ENCODE measurements at places on chromosomes 1 and 21.
A peak's percentile ranks its signal among the peaks of the same experiment; 100 is the strongest.

GRCh38 chr1:37233606-37234005, 199.3 kb upstream of the GRIK3 start:
- DNase-seq: no peak

- DNase-seq: no peak
Observed at GRCh38 chr21:35170244-35170643, 121.1 kb upstream of the RUNX1 start.

- DNase-seq: no peak
Observed at GRCh38 chr1:152444045-152444444, 30.0 kb upstream of the CRNN start.

- DNase-seq: no peak
Observed at GRCh38 chr1:66292305-66292704, 241.6 kb upstream of the SGIP1 start.

DNA sequence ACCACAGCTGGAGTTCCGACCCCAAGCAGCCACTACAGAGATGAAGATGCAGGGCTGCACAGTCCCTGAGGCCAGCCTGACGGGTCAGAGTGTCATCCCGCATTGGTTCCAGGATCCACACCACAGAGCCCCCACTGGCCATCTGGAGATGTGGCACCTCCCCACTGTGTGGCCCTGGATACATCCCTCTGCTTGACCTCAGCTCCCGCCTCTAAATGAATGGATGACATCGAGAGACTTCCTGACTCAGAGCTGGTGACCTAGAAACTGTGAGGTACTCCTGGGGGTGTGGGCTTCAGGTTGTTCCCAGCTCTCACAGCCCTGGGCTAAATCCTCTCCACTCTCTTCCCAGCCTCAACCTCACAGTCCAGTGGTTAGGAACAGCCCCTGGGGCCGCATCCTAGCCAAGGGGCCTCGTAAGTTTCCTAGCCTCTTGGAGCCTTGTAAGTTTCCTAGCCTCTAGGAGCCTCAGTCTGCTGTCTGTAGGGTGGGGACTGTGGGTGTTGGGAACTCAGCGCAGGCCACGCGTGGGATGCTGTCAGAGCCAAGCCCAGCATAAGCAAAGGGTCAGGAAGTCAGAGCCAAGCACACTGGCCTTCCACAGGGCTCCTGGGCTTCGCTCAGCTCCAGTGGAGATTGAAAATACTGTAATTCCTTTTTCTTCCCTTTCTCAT, 87.5 kb upstream of the RUNX3 start:
- DNase-seq: no peak

GRCh38 chr1:224425279-224425884, 9.2 kb downstream of the WDR26 start:
- DNase-seq: no peak

GRCh38 chr21:46099476-46099875, 1.6 kb downstream of the COL6A2 start:
- DNase-seq: no peak

DNA sequence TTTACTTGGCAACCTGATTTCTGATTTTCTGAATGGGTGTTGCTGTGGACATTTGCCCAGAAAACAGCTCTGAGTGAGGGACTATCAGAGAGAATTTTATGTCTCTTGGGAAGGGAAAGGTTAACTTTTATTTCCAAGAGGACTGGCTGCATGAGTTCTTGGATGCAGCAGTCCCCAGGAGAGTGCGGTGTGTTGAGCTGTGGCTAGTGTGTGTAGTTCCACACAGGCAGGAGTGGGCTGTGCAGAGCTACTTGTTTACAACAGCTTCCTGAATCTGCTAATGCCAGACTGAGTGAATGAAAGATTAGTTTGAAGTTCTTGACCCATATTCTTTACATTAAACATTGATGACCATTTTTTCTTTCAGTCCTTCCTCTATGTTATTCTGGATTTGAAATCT, 41.0 kb upstream of the APOBEC4 start:
- DNase-seq: no peak

- no peak for DNase-seq
Observed at GRCh38 chr1:17188889-17189631, 15.9 kb upstream of the PADI1 start.

- no peak for DNase-seq
Observed at GRCh38 chr1:167554028-167554779, 642 bp upstream of the CREG1 start.

DNA sequence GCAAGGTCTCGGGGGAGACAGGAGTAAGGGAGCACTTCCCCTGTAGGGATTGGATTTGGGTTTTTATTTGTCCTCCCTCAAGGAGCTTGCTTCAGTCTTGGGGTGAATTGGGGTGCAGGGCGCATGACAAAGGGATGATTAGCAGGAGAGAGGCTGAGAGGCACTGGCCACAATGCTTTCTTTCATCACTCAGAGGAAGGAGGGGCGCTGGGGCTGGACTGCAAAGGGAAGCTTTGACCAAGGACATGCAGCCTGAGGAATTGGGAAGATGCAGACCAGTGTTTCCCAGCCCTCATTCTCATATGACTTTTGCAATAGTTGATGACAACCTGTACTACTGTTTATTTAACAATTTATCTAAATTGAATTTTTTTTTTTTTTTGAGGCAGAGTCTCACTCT, 34.1 kb upstream of the PDPN start:
- DNase-seq: no peak

DNA sequence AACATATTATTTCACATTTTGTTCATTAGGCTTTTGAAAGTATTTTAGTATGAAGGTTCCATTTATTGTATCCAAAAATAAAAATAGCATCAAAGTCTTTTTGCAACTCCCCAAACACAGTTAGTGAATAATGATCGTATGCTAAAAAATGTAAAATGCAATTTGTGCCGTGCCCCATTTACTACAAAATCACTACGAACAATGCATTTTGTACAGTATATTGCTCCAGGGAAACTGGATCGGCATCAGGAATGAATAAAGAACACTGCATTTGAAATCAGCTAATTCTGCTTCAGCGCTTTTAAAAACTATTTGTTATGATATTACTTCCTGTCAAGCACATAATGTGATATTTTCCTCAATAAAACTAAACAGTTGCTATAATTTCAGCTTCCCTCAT, 547.8 kb downstream of the DPYD start:
- DNase-seq: no peak

DNA sequence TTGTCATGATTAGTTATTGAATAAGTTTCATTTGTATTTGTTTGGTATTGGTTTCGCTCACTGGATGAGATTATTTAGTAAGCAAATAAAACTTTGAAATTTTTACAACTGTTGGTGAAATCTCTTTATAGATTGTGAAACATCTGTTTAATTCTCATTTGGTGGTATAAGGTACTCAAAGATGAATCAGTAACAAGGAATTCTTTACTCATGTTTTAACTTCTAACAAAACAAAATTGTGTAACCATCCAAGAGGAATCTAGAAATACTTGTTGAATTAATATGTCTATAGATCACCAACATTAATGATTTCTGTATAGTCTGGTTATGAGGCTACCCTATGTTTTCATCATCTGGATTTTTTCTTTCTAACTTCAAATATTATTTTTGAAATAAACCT, 62.8 kb upstream of the USP25 start:
- DNase-seq: no peak

- no peak for DNase-seq
Observed at GRCh38 chr1:22283596-22283995, 140.7 kb upstream of the WNT4 start.

GRCh38 chr21:25735646-25736597, 1.1 kb downstream of the GABPA start:
- DNase-seq: peak; percentile 70

DNA sequence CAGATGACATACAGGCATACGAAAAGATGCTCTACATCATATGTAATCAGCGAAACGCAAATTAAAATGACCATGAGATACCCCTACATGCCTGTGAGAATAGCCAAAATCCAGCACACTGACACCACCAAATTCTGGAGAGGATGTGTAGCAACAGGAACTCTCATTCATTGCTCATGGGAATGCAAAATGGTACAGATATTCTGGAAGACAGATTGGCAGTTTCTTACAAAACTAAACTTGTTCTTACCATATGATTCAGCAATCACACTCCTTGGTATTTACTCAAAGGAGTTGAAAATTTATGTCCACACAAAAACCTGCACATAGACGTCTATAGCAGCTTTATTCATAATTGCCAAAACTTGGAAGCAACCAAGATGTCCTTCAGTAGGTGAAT, 52.6 kb downstream of the TM2D1 start:
- DNase-seq: no peak

- DNase-seq: peak; percentile 14
Observed at GRCh38 chr1:45493116-45493697, 2.2 kb upstream of the TESK2 start.

- no peak for DNase-seq
Observed at GRCh38 chr1:6208723-6209660, 3.1 kb downstream of the RNF207 start.

GRCh38 chr1:218090459-218090858, 194.6 kb upstream of the RRP15 start:
- DNase-seq: no peak

DNA sequence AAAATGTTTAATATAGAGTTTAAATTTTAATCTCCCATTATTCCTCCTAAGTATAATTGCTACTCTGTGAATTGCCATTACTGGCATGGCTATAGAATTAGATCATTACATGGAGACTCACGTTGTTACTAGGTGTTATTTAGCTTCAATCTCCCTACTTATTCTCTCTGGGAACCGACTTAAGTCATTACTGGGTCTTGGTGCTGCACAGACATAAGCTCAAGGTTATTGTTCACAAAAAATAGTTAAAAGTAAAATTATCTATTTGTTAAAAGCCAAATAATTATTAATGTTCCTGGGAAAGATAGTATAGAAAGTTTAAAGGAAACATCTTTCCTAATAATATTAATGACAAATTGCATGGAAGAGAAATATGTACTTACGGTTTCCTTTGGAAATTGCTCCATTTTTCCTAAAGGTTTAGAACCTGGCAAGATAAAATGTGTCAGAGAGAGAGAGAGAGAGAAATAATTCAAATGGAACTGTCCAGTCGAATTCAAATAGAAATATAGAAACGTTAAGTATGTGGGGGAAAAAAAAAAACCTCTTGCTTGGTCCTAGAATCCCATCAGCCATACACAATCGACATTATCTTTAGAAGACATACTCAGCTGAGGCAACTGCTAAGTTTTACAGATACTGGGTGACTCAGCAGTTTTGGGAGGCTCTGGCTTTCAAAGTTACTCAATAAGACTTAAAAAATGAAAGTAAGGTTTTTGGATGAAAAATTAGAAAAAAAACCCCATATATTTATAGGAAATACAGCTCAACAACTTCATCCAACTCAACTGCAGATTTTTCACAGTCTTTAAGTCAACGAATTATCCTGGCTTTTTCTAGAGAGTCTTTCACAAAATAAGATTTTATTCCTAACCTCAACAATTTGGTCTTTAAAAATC, at the start of gene SPTA1:
TSS of gene SPTA1 (minus strand) at position 605 of the 899 bp plus-strand sequence. CDS start at position 407, 198 bp downstream.
- DNase-seq: no peak

DNA sequence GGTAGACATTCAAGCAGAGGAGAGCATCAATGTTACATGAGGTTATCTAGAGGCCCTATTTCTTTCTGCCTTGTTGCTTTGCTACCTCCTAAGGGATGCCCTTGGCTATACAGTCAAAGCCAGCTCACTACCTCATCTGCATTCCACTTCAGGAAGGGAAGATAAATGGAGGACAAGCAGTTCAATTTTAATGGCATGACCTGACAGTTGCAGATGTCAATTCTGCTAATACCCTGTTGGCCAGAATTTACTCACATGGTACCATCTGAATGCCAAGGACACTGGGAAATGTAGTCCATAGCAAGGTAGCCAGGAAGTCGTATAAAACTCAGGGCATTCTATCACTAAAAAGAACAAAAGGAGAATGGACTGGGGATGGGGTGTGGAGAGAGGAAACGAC, 31.5 kb downstream of the PALMD start:
- DNase-seq: no peak

DNA sequence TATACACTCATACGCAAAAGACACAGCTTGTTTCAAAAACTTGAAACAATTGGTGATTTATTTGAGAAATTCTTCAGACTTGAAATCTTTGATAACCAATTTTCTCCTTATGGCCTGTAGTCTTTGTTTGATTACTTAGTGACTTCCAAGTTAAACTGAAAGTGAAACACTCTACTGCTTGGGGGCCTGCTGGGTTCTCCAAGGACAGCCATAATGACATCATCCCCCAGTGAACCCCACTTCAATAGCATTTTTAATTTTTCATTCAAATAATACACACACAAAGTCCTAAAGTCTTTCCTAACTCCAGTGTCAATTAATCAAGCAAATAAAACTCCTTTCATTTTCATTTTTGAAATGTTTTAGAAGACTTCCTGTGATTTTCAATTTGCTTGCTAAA, 59.2 kb downstream of the KRTAP19-8 start:
- DNase-seq: no peak

DNA sequence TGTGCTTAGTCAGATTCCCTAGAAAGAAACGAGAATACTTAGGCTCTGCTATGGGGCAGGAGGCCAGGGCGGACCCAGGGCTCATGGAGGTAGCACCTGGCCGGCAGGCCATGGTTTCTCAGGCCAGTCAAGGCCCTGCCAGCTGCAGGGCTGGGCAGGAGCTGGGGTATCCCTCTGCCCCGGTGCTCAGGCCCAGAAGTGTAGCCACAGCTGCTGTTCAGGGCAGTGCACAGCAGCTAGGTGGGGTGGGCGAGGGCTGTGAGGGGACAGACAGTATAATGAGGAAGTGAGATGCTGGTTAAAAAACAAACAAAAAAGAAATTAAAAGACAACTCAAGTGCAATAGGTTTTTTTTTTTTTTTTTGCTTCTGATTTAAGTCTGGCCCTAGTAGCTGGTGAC, 34.0 kb upstream of the EDN2 start:
- DNase-seq: no peak

- no peak for DNase-seq
Observed at GRCh38 chr1:109623601-109624161, 4.0 kb downstream of the AMPD2 start.

DNA sequence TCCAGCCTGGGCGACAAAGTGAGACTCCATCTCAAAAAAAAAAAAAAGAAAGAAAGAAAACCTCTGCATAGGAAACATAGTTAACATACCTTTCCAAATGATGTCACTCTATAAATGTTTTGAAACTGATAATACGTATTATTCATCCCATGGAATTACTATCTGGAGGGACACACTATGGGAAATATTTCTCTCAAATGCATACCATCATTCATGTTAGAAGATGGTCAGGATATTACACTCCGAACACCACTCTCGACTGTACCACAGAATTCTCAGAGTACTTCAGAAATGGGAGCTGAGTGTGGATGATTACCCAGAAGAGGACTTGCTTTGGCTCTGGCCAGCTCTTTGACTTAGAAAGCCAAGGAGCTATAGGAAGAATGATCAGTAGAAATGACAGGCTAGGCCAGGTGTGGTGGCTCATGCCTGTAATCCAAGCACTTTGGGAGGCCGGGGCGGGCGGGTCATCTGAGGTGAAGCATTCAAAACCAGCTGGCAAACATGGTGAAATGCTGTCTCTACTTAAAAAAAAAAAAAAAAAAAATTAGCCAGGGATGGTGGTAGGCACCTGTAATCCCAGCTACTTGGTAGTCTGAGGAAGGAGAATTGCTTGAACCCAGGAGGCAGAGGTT, 5.2 kb upstream of the LIN28A start:
- no peak for DNase-seq

All from stimulated activated CD8-positive, alpha-beta memory T cell treated with anti-CD3 and anti-CD28 coated beads, Interleukin-2, amount 100 ng/mL, for 48 hours (primary cell).